Left hindlimb (tissue), 1 donor: ENCODE measurements at places on chromosomes 6 and 20.

- DNase-seq: no peak
These were observed 164.5 kb downstream of the FARS2 start for GRCh38 chr6:5425797-5426196.

GRCh38 chr6:158068156-158068892 is 86.7 kb downstream of the SYNJ2 start:
- DNase-seq: no peak

DNA sequence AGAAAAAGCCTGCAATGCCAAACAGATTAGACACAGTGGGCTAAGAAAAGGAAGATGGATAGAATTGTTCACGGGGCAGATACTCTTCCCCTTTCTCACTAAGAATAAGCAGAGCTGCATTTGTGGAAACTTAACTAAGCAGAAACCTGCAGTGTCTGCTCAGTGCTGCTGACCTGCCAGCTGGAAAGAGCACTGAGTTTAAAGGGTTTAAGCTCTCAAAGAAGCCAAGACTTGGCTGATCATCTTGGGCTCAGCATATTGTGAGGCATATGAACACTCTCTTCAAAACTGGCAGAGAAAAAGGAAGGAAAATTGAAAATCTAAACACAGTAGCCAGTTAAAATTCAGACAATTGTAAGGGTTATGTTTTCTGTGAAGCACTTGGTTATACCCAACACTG is 711.1 kb upstream of the EPHA7 start:
- DNase-seq: peak; percentile 41

DNA sequence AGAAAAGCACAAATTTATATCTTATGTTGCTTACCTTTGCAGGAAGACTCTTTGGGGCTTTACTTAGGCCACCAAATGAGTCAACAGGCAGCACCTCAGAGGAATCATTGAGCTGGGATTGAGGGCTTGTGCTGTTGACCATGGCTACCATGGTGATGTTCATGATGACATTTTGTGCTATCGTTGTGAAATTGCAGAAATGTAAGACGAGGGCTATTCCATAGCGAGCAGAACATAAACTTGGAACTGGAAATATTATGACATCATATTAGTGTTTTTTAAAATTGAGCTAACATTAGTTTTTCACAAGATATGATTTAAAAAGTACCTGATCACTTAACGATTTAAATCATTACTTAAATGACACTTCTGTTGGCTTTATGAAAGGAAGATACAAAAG is 11.8 kb downstream of the SLC17A3 start:
- no peak for DNase-seq

DNA sequence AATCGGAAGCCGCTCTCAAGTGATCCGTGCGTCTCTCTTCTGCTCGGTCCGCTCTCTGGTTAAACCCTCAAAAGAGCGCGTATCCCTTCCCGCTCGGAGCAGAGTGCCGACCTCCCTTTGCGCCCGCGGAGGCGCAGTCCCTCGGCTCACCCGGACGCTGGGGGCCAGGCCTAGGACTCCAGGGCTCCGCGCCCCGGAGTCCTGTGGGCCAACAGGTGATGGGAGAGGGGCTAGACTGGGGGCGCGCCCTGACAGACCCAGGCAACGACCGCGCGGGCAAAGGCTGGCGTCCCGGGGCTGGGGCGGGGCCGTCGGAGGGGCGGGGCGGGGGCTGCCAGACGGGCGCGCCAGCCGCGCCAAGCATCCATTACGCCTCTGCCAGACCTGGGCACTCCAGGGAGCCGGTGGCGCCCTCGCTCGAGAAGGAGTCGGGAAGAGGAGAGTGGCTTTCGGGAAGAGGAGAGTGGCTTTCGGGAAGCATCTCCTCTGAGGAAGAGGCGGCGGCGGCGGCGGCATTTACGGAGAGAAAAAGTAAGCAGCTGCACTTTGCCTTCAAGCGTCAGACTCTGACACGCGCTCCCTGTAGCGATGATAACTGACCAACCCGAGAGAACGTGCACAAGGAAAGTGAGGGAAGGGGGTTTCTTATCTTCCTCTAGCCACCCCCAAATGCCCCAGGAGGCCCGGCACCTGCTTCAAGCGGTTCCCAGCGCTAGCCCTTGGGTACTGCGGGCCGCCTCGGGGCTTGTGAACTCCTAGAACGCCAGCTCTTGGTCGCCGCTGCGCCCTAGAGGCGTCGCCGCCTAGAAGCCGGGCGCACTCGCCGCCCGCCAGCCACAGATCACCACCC is 2.6 kb downstream of the EPHA7 start:
- peak; percentile 75 for DNase-seq

GRCh38 chr20:41274152-41274551 is 43.4 kb downstream of the ZHX3 start:
- no peak for DNase-seq

DNA sequence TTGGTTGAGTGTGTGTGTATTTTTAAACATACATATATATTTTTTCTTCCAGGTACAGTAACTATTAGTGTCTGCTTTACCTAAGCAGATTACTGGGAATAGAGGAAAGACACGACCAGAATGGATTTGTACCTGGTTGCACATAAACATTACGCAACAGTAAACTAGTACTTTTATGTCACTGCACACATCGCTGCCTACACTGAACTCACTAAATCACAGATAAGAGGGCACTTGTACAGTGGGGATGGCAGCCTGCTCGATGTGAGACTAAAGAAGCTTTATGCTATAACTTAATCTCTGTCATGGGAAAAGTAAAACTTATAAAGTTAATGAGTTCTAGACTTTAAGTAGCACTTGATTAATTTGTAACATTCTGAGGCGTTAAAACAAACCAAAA is 89.5 kb upstream of the SIM1 start:
- DNase-seq: no peak

- DNase-seq: no peak
These were observed 76.5 kb upstream of the RGS17 start for GRCh38 chr6:153207617-153208016.

DNA sequence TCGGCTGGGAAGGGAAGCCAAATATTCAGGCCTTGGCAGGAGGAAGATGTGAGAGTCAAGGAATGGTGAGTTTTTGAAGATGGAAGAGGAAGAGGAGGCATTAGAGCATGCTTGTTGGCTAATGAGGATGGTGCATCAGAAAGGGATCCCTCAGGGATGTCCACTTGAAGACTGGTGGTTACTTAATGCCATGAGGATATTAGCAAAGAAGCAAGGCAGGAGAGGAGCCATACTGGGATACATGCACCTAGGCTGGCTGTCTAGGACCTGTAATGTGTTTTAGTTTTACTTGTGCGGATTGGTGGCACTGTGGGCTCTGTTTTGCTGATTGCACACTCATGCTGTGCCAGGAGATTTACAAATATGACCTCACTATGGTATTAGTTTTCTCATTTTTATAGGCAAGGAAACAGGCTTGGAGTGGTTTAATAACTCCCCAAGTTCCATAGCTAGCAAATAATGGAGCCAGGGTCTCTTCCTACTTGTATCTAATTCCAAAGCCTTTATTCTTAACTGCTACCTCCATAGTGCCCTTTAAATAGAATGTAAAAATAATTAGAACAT is 37.8 kb downstream of the NCOA7 start:
- DNase-seq: no peak

DNA sequence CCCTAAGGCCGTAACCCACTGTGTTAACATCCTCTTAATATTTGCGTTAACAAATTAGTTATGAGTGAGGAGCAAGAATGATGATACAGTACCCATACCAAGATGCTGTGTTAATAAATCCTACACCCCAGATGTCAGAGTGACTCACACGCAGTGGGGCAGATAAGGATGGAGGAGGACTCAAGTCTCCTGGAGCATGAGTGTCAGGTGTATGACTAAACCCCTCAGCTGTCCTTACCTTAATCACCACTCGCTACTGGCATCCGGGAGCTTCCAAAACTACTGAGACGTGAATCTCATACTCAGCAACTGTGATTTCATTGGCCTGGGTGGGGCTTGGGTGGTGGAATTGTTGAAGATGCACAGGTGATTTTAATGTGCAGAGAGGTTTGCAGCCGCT is 131.3 kb upstream of the MTHFD1L start:
- no peak for DNase-seq

DNA sequence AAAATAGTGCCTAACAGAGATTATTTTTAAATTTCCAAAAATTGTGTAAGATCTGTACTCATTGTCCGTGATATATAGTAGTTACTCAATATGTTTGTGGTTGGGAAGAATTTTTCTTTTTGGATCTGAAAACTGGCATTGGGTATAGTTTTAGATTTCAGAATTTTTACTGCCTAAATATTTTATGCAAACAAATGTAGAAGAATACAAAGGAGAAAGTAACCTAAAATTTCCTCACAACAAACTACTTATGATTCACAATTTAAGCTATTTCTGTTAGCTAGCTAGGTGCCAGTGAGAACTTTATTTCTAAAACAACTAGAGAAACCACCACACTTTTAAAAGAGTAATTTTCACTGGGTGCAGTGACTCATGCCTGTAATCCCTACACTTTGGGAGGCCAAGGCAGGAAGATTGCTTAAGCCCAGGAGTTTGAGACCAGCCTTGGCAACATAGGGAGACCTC is 38.8 kb downstream of the SESN1 start:
- DNase-seq: no peak

- no peak for DNase-seq
These were observed 434.3 kb upstream of the IMPG1 start for GRCh38 chr6:76506808-76507207.

GRCh38 chr6:93785694-93786030 is 366.3 kb upstream of the EPHA7 start:
- no peak for DNase-seq

DNA sequence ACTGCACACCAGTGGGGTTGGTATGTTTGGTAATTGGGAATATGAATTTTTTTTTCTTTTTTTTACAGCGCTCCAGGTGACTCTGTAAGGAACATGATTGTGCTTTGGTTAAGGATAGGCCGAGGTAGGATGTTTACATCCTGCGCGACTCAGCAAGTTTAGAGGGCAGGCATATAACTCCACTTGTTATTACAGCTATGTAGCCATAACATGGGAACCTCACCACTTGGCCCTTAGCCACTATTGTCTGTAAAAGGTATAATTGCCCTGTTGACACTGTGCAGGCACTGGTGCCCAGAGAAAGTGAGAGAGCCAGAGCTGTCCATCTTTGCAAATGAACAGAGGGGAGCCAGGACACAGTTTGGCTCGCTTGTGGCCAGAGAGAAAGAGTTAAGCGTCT is 172.9 kb downstream of the MCHR2 start:
- no peak for DNase-seq

DNA sequence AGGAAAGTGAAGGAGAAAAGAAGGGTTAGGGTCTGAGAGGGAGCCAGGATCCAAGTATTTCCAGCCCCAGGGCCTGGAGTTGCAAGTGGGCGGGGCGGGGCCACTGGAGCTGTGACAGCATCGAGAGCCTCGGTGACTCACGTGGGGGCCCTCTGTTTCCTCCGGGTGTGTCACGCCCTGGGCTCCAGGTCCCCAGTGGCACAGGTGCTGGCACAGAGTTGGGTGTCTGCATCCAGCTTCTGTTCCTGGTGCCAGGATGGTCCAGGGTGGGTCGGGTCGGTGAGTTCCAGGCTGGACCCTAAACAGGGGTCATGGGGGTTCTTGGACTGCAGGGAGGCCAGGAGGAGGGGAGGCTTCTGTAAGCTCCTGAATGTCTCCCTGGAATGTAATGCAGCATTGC is 16.7 kb downstream of the RAET1L start:
- no peak for DNase-seq

DNA sequence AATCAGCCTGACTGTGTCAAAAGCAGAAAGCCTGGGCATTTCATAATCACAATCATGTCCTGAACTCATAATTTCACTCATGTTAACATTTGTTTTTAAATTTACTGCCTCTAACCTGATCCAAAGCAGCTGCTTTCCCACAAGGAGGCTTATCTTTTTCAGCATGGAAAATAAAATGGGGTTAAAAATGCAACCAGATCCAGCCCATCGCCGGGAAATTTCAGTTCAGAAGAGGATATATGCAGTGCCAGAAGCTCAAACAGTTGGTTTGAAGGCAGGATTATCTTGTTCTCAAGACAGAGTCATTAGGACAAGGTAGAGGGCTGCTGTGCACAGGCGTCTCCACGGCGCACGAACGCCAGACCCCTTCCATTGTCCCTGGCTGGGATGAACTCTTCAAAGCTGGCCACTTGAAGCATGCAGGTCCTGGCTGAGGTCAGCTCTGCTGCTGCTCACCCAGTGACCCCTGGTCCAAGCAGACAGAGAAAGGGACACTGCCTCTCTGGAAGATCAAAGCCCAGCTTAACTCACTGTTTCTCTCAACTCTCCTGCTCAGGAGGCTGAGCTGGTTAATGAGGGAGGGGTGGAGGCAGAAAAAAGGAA is 191.1 kb upstream of the HEY2 start:
- no peak for DNase-seq

- DNase-seq: no peak
These were observed 582.4 kb downstream of the PHF3 start for GRCh38 chr6:64217721-64218620.

- DNase-seq: no peak
These were observed 15.5 kb downstream of the TGM3 start for GRCh38 chr20:2311329-2311728.

DNA sequence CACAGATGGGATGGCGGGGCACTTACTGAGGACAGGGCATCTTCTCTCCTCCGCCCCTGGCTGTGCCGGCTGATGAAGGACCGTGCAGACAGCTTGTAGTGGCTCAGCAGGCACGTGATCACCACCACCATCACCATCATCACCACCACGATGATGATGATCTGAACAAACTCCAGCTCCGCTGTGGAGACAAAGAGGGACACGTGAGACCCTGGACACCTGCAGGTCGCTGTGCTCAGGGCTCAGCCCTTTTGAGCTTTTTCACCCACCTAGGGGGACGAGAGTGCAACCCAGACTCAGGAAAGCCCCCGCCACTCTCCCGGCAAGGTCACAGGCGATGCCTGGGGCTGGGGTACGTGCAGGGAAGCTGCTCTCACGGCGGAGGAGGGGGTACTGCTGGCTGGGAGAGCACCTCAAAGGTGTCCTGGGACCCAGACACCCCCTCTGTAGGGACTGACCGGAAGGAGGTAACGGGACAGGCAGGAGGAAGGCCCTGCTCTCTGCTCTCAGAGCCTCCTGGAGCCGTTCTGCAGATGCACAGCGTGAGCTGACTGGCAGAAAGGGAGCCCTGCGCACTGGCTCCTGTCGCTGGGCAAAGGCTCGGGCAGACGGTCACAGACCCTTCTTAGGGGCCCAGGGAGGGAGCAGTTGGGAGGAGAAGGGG is 39.4 kb upstream of the ZBP1 start:
- peak; percentile 25 for DNase-seq
